ENCODE measurements at places on chromosomes 16 and 17.

- DNase-seq, result no peak
Observed at GRCh38 chr17:524406-524950, 171.9 kb upstream of the RPH3AL start.

DNA sequence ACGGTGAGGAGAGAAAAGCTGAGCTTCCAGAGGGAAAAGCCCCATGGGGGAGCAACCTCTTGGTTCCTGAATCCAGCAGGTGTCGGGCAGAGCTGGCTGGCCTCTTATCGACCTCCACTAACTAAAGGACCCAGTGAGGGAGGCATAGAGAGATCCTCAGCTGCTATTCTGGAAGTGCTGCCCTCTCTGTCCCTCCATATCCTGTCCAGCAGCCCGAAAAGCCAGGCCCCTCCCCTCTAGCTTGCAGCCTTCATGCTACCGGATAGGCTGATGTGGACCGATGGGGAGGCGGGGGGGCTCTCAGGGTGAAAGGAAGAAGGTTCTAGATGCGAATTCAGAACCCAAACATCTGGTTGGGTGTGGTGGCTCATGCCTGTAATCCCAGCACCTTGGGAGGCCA lies 24.9 kb downstream of the MXRA7 start:
- DNase-seq, result no peak

DNA sequence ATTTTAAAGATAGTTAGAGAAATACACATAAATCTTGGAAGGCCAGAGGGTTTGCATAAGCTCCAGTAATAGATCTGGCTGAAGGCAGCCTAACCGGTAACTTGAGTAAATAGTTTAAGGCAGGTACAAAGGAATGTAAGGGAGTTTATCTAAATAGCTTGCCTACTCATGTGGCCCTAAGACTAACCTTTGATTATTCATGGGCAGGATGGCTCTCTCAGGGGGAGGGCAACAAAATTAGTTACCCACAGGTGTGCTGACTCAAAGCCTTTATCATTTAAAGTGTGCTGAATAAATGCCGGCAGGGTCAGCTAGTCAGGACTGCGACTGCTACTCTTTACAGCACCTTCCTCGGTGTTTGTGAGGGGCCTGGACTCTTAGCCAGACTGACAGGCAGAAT lies 761.3 kb upstream of the KIF2B start:
- DNase-seq, result no peak

- DNase-seq, result no peak
Observed at GRCh38 chr17:33201283-33201682, 91.8 kb downstream of the ASIC2 start.

- DNase-seq, result no peak
Observed at GRCh38 chr17:13544292-13544691, 57.4 kb downstream of the HS3ST3A1 start.

DNA sequence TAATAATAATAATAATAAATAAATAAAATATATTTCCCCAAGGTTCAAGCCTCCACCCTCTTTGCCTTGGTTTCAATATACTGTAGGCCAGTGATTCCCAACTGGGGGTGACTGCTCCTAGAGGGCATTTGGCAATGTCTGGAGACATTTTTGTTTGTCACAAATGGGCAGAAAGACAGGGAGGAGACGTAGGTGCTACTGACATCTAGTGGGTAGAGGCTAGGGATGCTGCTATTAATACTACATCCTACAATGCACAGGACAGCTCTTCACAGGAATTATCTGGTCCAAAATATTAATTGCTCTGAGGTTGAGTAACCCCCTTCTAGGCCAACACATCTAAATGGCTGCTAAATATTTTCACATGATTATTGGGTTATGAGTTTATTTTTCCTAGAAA lies 12.8 kb upstream of the PRR14 start:
- no peak for DNase-seq

DNA sequence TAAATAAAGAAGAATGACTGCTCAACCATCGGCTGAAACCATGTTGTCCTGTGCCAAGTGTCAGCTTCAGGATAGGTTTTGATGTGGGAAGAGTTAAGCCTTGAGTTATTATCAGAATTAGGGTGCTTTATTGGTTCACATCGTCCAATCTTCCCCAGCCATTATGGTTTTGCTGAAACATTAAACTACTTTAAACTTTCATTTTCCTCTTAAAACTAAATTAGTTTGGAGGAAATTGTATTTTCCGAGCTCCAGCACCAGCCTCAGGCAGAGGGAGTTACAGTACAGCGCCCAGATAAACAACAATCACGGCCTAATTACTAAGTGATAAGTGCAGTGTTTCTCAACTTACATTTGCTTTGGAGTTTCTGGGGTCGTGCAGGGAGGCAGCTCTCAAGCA lies 80.2 kb downstream of the TMEM114 start:
- no peak for DNase-seq
